ENCODE measurements at places on chromosomes 3 and 15.

GRCh38 chr3:164387236-164387635 is 691.1 kb downstream of the SI start:
- DNase-seq: no peak

DNA sequence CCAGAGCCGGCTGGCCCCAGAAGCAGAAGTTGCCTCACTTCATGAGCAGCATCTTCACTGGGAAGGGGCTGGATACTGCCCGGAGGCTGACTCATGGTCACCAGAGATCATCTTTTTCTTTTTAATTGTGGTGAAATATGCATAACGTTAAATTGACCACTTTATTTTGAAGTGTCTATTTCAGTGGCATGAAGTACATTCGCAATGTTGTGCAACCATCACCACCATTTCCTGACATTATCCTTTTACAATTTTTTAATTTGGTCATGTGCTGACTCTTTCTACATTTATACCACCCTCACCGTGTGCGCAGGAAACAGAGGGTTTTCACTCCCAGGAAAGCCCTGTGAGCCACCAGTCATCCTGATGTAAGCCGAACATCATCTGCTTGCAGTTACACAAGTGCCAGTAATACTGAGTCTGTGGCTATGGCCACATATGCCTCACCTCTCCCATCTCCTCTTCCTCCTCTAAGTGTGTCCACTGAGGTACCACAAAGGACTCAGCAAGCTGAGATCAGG is 51.6 kb upstream of the ABHD17C start:
- DNase-seq: no peak

DNA sequence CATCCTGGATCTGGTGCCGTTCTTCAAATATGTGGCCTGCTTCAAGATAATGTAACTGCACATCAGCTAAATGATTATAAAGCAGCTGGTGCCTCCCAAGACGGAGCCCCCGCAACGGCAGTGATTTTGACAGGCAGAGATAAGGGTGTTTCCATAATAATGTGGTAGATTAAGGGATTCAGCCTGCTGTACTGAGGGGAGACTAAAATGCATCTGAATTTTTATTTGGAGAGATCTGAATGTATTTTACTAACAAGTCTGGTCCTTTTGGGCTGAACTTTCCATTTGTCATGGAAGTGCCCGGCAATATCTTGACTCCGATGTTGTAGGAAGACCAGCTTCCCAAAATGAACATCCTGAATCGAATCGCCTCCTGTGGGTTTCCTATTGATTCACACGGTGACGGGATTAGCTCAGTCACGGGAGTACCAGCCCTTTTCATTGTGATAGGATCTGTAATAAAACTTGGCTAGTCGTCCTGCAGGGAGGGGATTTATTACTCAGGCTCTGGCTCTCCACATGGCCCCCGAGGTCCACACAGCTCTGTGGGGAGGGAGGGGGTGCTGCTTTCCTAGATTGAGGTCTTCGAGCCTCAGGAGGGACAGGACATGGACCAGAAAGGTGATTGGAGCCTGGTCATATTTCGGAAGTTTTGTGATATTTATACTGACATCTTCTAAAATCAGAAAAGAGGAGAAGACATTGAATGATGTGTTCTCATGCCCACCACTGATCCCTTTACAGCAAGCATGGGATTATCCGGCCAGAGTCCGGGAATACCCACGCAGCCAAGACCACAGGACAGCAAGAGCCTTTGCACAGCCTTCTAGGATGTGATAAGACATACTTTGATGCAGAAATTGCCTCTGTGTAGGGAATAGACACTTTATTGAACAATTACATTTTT is 2.5 kb upstream of the PCSK6 start:
- DNase-seq: no peak

DNA sequence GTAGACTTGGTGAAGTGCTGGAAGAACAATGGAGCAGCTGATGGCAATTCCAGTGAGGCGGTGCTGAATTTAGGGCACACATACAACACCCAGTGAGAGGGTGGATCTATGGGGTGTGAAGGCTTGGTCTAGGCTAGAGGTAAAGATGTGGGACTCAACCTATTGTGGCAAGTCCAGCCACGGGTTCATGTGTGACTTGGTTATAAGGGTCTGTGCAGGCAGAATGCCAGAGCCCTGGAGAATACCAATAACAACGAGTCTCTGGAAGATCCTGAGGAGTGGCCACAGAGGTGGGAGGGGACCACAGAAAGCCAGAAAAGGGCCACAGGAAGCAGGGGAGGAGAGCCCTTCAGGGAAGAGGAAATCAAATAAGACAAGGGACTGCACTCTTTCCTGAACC is 55.0 kb downstream of the VGLL4 start:
- no peak for DNase-seq

DNA sequence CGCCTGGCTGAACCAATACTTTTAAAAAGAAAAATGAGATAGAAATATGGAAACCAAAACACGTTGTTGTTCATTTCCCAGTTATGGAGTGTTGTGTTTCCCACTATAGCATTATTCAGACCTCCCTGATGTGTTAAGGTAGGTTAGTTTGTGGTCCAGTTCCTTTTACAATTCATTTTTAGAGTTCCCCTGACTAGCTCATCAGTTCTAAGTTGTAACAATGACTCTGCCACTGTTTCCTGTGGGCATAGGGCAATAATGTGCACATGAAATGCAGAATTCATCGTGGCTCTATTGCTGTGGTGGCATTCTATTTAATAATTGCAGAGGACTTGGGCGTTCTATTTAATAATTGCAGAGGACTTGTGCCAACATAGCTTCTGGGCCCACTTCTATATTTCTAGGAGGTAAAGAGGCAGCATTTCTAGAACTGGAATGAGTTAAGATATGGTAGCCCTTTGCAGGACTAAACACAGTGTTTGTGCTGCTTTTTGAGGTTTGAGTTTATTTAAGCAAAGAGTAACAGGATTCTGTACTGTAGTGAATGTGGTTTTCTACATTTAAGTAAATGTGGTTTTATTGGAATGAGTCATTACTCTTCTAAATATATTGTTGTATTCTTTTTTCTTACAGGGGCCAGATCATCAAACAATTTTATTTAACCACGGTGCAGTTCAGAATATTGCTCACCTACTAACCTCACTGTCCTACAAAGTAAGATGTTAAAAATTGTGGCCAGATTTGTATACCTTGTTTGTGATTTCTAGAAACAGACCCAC is 47.5 kb downstream of the ARMC8 start:
- peak; percentile 63 for DNase-seq

- no peak for DNase-seq
These were observed 55.8 kb upstream of the OSTN start for GRCh38 chr3:191143224-191143623.

GRCh38 chr15:81966631-81967030 is 79.2 kb downstream of the MEX3B start:
- no peak for DNase-seq

DNA sequence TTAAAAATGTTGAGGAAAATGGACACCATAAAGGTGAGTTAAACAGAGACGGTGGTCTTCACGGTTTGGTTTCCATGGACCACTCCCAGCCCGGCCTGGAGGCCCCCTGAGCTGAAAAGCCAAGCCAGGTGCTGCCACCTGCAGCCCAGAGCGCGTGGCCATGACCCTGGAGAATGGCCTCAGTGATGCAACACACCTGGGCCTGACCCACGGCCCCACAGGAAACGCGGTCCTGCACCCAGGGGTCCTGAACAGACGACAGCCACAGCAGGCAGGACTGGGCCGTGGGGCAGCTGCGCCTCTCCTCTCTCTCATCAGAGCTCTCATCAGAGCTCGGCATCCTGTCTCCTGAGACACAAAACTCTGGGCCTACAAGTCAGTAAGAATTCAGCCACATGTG is 64.1 kb downstream of the NIPA2 start:
- no peak for DNase-seq

DNA sequence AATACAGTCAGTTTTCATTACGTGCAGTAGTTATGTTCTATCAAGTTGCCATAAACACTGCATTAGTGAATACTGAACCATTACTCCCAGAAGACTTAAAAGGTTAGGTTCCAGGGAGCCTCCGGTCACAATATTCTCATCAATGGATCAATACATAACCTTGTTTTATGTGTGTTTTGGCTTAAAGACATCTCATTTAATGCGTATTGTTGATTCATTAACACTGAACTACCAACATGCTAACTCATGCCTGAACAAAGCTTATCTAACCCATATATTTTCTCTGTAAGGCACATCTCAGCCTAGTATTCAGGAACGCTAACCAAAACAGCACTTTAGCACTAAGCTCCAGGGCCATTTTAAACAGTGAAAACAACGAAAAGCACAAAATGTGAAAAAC is 24.1 kb upstream of the NEDD4 start:
- DNase-seq: no peak

GRCh38 chr3:120528163-120528562 is 68.0 kb upstream of the NDUFB4 start:
- DNase-seq: peak; percentile 31

DNA sequence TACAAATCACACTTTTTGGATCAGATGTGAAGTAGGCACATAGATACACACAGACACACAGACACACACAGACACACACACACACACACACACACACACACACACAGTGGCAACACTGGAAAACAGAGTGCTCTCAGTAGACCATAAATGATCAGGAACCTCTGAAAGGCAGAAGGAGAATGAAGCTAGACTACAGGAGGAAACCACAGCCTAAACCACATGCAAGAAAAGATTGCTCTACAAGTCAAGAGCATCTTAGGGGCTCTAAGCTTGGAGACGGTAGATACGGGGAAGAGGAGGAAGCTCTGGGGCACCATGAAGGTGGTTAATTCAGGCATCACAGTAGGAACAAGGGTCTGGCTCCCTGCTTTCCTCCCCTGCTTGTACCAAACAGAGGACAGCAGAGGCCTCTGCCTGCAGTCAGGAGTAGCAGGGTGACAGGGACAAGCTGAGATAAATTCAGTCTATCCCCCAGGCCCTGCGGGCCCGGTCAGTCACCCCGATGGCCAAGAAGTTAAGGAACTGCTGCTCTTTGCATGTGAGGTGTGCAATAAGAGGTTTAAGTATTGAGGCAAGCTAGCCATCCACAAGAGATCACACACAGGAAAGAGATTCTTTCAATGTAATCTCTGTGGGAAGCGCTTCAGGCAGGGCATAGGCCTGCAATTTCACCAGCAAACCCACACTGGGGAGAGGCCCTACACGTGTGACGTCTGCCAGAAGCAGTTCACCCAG is 23.5 kb upstream of the ARPIN start:
- peak; percentile 23 for DNase-seq

DNA sequence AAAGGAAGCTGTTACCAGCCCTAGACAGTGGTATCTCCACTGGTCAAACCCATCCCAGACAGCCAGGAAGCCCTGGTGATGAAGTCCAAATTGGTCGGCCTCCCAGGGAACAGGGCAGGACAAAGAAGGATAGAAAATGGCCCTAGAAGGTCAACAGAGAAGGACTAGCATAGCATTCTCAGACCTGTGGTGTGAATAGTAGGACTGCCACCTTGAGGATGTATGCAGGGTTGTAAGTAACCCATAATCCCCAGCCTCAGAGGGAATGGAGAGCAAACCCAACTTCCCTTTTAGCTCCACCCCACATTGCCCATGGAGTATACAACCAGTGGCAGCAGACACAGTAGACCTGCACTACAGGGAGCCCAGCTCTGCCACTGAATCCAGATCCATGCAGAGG is 68.6 kb upstream of the EIF1B start:
- no peak for DNase-seq

DNA sequence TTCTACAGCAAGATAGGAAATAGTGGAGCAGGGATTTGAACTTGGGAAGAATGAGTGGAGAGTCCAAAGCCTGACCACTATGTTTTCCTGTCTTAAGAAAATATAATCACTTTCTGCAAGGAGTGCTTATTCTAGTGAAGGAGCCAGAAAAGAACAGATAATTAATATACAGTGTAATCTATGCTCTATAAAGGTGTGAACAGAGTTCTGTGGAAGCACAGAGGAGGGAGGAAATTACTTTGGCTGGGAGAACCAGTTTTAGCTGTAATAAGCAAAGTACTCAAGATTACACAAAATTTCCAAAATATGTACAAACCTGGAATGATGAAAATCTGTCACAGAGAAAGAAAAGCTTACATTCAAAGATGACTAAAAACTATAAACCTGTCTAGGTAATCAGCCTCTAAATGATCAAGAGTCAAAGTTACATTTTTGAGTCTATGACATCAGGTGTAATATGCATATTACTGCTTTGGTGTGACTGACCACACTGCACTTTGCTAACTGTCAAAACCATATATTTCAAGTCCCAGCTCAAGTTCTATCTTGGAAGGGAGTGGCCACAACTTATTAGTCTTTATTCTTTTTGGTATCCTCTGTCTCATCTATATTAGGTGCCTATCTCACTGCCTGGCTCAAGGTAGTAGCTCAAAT is 40.7 kb upstream of the MB21D2 start:
- peak; percentile 33 for DNase-seq

GRCh38 chr3:95088464-95088863 is 1025.6 kb downstream of the NSUN3 start:
- DNase-seq: no peak

- peak; percentile 69 for DNase-seq
These were observed 527 bp downstream of the B2M start for GRCh38 chr15:44711743-44712345.

GRCh38 chr3:41198526-41198925 is 779 bp upstream of the CTNNB1 start:
- peak; percentile 5 for DNase-seq

DNA sequence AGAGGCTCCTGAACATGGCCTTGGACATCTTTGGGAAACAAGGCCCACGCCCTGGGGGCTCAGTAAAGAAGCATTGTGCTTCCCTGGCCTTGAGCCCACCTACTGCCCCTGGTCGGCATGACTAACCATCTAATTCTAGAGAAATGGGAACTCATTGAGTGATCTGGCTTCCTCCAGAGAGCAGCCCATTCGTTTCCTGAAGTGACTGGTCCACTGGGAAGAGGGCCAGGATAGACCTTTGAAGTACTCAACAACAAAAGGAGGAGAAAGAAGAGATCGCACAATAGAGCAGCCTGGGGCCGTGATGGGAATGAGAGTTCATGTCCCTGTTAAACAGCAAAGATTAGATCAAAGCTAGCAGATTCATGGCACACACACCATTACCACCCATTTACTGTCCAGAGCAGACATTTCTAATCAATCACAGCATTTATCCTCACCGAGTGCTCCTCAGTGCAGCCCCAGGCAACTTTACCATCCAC is 514.4 kb upstream of the PROK2 start:
- no peak for DNase-seq

DNA sequence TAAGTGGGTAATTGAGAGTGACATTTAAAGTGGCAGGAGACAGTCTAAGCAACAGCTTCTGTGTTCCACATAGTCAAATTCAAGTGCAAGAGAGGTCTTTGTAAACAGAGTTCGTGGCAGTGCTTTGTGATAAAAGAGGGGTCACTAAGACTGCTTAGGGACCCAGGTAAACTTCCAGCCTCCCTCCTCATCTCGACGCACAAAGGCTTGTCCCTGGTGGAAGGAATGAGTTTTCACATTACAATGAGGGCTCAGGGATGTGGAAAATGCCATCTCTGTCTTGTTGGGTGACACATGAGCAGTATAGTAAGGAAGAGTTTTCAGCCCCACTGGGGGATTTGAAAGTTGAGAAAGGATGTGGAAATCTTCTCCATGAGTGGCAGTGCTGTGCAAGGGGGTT is 7.3 kb downstream of the GMNC start:
- DNase-seq: no peak

- DNase-seq: no peak
These were observed 14.0 kb downstream of the C3orf22 start for GRCh38 chr3:126544596-126545281.

GRCh38 chr3:52679811-52680210 is 5.9 kb downstream of the PBRM1 start:
- DNase-seq: no peak
